ENCODE measurements at places on chromosomes 16 and 17.

GRCh38 chr16:83772806-83773205 lies 35.0 kb upstream of the HSBP1 start:
- DNase-seq, result no peak

DNA sequence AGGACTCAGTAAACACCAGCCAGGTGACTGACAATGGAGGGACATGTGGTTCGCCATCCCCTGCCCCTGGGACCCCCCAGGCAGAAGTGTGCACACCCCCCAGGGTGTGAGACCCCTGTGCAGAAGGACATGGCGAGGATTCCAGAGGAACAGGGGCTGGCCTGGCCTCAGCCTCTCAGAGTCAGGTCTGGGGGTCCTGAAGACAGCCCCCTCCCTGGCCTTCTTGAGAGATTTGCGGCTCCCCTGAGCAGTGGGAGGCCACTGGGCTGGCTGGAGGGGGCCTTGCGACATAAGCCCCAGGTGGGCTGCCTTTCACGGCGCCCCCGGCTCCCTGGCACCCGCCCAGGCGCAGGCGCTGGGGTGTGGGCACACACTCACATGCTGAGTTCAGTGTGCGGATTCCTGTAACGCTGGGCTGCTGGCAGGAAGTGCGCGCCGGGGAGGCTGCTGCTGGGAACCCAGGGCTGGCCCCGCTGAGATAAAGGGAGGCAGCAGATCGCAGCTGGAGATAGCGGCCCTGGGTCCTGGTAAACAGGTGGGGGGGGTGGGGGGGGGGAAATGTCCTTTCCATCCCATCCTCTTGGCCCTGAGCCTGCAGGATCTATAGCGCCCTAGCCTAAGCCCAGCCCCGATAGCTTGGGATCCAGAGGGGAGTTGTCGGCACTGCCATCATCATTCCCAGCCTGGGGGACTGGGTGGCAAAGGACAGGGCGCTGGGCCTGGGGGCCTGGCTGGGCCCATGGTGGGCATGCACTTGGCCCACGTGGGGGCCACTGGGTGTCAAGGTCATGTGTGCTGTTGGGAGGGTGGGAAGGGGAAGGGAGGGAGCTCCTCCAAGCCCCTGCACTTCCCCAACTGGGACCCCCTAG lies 27.1 kb downstream of the TMEM235 start:
- DNase-seq, result peak; percentile 56

GRCh38 chr17:17582372-17582771 lies 9.1 kb downstream of the PEMT start:
- DNase-seq, result no peak

DNA sequence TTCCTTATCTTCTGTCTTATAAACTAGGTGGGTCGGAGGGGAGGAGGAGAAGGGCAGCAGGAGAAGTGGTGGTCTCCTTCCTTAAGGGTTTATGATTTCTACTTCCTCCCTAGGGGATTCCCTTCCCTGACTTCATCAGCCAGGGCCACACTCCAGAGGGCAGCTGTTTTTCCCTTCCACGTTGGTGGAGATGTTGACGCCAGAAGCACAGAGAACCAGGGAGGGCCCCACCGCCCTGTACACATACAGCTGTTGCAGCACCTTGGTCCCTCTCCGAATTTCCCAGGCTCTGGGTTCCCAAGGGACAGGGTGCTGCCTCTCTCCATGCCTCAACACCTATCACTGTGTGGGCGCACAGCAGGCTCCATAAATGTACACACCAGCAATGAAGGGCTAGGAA lies 5.6 kb upstream of the SLC6A4 start:
- no peak for DNase-seq

- peak; percentile 35 for DNase-seq
Measured at GRCh38 chr17:75404731-75405364, 630 bp downstream of the GRB2 start.

DNA sequence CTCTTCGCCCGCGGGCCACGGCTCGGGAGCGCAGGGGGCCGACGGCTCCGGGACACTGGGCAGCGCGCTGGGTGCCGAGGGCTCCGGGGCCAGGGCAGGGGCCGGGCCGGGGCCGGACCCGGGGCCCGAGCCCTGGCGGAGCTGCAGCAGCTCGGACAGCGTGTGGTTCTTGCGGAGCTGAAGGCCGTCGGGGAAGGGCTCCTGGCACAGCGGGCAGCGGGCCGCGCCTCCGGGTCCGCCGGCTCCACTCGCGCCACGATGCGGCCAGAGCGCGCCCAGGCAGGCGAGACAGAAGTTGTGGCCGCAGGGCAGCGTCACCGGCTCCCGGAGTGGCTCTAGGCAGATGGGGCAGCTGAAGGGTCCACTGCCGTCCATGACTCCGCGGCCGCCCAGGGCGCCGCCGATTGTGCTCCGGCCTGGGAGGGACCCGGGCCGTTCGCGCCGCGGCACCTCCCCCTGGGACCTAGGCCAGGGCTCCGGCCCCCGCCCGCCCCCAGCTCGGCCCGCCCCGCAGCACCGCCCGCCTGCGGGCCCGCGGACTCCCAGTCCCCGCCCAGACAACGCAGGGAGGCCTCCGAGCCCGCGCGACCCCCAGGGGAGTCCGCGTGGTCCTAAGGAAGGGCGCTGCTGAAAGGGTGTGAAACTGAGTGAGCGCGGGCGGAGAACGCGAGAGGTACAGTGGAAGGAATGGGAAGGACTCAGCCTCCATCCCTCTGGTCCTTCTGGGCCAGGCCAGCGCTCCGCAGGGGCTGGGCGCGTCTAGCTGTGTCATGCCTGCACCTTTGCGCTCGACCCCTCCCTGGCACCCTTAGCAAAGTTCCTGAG lies at the start of gene TRIM47:
TRIM47 (minus strand) TSS at position 408 of the 825 bp plus-strand sequence; CDS start at position 375, 33 bp downstream.
- DNase-seq, result no peak

DNA sequence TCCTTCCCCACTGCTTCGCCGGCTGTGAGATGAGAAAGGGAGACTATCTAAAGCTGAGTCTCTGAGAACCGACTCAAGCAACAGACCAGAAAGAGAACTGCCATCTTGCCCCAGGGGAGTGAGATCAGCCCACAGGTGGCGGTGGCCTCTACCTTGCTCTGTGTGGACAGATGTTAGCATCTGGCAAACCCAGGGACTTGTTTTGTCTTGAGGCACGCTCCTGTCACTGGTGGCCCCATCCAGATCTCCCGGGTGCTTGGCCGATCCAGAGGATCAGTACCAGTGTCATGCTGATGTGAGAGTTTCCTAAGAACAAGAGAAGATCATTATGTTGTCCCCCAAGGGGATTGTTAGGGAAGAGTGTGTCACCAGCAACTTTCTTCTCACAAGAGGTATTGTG lies 101.4 kb downstream of the CACNG3 start:
- DNase-seq, result no peak

- no peak for DNase-seq
Measured at GRCh38 chr17:74842599-74843351, 16.9 kb downstream of the GRIN2C start.

DNA sequence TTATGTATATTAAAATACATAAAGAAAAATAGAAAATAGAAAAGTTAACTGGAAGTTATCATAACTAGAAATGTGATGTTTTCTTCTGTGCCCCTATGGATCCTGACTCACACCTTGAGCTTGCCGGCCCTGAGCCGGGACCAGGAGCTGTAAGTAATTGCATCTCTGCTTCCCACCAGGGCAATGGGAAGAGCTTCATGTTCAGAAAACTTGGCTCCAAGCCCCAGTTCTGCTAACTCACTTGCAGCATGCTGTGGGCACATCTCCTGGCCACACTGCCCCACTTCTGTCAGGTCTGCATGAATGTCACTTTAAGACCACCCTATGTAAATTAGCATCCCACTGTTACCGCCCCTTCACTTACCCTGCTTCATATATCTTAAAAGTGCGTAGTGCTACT lies 37.2 kb downstream of the GNAO1 start:
- no peak for DNase-seq

DNA sequence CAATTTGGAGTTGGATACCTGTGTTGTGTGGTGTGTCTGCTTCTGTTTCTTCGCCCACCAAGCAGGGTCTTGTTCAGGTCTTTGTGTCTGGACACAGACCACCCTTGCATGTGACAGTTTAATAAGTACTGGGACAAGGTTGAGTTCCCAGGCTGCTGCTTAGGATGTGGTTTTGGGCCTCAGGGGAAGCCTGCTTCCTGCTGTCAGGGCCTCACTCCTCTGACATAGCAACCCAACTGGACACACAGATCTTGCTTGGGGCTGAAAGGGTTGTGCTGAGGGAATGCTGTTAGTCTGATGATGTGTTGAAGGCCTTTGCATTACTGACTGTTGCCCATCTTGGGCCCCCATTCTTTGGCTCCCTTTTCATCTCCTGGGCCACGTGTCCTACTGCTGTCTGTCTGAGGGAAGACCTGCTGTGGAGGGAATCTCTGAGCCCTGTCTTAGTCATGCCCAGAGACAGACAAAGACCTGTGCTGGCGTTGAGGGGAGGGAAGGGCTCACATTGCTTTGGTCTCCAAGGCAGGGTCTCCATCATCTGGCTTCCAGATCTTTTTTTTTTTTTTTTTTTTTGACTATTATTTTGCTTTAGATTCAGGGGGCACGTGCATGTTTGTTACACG lies 4.7 kb upstream of the TGFB1I1 start:
- DNase-seq, result no peak

DNA sequence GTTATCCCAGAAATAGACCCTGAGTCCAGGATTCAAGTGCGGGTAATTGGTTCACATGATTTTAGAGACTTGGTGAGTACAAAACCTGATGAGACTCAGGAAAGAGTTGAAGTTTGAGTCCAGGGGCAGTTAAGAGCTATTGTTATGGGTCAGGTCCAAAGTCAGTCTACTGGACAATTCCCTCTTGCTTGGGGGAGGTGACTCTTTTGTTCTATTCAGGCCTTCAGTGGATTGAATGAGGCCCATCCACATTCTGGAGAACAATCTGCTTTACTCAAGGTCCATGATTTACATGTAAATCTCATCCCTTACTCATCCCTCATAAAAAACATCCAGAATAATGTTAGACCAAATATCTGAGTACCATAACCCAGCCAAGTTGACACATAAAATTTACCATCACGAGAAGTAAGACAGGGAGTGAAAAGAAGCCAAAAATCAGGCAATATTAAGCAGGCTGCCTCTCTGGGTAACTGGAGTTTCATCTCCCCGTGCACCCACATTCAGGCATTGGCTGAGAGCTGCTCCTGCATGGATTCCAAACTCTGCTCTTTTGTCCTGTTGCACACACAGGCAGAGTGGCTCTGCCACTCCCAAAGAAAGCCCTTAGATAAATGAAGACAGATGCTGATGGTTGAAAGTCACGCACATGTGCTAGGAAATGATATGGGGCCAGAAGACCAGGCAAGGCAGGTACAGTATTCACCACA lies 156.0 kb upstream of the SALL1 start:
- no peak for DNase-seq

DNA sequence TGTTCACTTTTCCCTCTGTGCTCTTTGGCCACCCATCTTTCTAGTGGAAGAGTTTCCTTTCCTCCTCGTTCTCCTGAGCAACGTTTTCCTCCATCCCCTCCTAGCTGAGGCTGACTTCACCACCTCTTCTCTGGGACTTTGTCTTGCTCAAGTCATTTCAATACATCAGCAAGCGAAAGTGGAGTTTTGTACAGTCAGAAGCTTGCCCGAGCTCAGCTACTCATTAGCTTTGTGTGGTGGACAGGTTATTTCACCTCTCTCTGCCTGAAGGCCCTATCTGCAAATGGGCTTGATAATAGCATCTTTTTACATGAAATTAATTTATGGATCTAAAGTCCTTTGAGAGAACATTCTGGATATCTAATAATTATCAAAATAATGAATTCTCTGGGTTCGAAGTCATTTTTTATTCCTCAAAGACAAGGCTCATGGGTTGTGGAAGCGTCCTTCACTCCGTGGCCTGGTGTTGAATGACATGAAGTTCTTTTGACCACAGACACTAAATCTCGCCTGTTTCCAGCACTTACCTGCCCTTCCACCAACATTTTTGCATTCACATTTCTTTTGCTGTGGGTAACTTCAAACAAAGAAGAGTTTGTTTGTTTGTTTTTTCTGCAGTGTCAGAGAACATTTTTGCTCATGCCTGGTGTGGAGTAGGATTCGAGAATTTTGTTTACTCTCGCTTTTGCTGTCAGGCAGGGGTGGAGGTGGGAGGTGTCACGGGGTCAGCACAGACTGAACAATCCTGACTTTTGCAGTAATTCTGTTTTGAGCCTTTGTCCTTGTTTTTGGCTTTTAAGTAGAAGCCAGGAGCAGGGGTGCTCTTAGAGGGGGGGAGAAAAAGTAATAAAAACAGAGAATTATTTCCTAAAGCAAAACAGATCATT lies 155.0 kb upstream of the CACNG5 start:
- no peak for DNase-seq

DNA sequence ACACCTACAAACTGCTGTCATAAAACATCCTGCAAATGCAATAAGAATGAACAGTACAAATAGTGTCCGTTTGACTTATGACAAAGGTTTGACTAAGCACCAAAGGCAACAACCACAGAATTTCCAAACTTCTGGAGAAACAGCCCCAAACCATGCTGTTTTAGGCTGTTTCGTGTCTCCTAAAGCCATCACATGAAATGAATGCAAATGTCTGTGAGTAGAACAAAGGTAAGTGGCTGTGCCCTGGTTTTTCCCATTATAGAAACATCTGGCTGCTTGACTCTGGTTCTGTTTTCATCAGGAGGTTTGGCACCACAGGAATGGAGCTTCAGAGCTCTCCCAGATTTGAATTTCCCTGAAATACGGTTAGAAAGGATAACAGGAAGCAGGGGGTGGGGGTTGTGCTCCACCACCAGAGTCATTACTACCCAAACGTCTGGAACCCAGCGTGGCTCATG lies 4.6 kb upstream of the EMP2 start:
- no peak for DNase-seq

DNA sequence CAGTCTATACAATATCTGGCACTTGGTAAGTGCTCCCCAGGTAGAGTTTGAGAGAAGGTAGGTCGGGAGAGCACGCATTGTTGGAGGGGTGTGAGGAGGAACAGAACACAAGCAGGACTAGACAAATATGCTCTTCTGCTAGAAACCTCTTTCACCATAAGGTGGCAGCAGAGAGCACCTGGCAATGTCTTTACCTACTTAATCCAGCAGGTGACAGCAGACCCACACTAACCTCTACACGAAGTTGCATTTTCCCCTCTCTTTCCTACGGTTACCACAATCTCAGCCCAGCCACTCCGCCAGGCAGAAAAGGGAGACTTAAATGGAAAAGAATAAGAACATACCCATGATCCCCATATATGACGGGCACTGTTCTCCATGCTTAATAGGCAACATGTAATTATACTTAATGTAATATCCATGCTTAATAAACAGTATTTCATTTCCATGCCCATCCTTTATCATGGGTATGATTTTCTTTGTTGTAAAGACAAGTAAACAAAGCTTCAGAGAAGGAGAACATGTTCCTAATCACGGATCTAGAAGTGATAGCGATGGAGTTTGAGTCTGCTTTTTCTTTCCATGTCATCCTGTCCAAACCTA lies 55.1 kb upstream of the CCL2 start:
- DNase-seq, result peak; percentile 31

DNA sequence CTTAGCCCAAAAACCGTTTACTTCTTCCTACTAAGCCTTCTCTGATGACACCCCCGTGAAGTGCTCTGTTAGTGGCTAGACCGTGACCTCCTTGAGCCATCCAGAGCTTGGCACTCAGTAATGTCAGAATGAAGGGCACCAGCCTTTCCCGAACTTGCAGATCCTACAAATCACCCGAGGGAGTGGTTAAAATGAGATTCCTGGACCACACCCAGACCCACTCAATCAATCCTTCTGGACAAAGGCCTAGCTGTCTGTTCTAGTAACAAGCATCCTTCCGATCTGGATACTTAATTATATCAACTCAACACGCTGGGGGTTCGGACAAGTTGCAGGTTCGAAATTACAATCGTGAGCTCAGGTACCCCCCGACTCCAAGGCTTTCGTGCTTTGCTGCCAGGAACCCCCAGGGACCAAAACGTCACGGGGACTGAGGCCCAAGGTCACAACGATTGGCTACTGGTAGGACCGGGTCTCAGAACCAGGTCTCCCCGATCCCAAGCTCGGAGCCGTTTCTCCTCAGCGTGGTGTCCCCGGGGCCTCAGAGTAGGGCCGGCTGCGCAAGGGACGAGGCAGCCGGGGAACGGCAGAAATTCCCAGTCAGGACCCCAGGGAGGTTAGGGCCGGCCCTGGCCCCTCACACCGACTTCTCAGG lies 527 bp downstream of the CIAPIN1 start:
- no peak for DNase-seq

Data from activated CD4-positive, alpha-beta T cell treated with anti-CD3 and anti-CD28 coated beads for 1 hour (primary cell).